ENCODE measurements at places on chromosomes 6 and 20.

DNA sequence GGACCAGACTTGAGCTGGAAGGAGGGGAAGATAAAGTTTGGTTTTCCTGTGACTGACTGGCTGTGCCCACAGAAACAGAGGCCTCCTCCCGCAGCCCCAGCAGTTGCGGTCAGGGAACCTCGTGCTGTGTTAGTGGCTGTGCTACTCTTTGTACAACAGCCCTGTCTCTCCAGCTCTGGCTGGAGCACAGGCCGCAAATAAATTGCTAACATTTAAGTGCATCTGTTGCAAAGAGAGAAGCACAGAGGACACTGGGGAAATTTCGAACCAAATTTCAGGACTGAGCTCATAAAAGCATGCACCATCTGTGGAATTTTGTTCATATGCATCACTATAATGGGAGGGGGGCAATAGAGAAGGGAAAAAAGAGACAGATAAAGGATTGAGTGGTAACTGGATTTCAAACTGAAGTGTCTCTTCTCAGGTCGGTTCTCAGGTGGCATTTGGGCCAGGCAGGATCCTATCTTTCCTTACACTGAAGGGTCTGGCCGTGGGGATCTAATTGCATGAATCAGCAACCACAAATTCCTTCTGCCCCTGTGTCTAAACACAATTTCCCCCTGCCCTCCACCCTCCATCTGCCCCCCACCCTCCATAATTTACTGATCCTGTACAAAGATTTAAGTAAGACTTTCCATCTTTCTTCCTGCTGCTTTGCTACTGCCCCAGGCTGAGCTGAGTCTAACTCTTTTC, 88.9 kb upstream of the ATXN1 start:
- no peak for DNase-seq

DNA sequence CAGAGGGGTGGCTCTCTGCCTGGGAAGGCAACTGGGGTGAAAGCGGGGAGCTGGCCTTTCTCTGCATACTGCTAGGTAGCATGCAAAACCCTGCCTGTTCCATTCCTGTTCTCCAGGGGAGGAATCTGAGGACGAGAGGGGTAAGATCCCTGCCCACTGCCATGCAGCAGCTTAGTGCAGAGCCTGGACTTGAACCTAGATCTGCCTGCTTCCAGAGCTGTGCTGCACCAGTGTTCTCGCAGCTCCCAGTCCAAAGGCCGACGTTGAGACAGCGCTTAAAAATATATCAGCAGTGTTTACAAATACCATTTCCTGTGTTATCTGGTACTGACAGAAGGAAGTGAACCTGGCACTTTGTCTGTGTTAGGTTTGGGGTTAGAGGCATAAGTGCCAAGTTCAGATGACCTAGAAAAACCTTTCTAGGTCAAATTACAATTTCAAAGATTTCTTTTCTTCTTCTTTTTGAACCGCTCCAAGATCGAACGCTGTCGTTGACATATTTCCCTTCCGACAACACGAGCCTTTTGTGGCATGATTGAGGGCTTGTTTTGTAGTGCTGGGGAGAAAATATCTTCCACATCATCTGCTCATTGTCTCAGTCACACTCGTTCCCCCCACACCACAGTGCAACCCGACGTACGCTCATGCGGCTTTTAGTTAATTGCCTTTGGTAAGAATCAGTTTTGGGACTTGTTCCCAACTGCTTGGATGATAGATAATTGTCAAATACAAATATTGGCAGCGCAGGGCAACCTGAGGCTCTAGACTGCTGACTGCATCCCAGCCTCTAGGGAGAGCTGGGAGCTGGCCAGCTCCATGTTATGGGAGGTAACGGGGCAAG, 44.6 kb downstream of the TOX2 start:
- DNase-seq: no peak

DNA sequence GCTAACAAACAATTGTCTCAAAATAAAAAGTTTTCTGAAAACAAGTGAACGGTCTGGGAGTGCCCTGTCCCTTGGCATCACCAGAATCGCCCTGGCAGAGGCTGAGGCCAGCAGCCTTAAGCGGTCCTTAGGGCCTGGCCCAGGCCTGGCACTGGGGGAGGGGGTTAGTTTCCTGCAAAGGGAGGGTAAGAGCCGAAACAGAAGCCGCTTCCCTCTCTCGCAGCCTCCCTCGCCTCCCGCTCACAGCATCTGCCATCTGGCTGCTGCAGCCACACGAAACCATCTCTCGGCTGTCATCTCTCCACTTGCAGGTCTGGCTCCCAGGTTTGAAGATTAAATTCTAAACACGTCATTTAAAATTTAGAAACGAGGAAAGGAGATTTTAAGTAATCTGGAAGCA, 31.5 kb downstream of the PMEPA1 start:
- DNase-seq: no peak

- DNase-seq: no peak
These were observed 1.4 kb upstream of the SNPH start for GRCh38 chr20:1264727-1265126.

DNA sequence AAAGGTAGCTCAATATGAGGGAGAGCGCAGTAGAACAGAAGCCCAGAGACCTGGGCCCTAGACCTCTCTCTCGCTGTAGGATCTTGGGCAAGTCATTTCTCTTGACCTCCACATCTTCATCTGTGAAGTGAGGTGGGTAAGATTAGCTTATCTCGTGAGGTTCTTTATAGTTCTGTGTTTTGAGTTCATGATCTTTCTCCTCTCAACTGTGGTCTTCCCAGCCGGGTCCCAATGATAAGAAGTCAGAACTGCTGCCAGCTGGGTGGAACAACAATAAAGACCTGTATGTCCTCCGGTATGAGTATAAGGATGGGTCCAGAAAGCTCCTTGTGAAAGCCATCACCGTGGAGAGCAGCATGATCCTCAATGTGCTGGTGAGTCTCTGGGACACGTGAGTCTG, 6.9 kb downstream of the PSMF1 start:
- no peak for DNase-seq

DNA sequence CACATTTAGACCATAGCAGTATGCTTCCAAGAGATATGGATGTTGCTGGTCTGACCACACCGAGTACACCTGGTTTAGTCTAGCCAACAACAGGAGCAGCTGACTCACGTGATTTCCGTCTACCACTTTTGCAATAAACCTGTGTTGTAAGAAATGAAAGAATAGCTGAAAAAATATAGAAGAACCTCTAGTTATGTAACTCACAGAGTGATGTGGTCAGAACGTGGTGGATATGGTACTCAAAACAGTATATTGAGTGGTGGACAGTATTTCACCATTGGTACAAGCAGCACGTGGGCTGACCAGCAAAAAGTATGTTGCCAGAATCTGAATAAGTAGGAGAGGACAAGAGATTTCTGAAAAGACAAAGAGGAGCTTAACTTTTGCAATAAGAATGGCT, 226.9 kb downstream of the TBC1D7 start:
- no peak for DNase-seq

GRCh38 chr20:38387953-38388352, 41.7 kb downstream of the LBP start:
- DNase-seq: no peak

DNA sequence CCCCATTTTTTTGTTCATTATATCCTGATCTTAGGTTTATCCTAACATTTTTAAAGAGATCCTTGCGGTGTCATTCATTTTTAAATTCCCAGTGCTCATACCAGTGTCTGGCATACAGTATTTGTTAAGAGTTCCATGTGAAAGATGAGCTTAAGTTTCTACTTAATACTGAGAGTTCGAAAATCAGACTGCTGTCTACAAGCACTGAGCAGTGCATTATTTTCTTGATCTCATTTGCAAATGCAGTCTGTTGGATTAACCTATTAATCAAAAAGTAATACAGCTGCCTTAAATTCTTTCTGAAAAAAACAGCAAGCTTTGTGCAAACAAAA, 663 bp downstream of the COQ3 start:
- no peak for DNase-seq

GRCh38 chr20:19601126-19601810, 156.8 kb upstream of the RIN2 start:
- DNase-seq: no peak

Measured in KG1 (cell line).